ENCODE measurements at places on chromosomes 13 and 19. TPM values are rescaled to one million over a fixed set of nuclear protein-coding genes. Genes with fewer than 3 reads are reported as not detected.

Gene MCEMP1
- not detected for total RNA-seq

Gene MYH14
- total RNA-seq, result not detected

Gene FUT3
- total RNA-seq, result not detected

Gene HSPB6
- total RNA-seq, result not detected

Gene SLC10A2
- not detected for total RNA-seq

Gene ZNF541
- 0.30 TPM for total RNA-seq

Gene REXO1
- 60.4 TPM for total RNA-seq

Gene MEDAG
- not detected for total RNA-seq

Gene PPM1N
- total RNA-seq, result 6.1 TPM

Gene FFAR2
- total RNA-seq, result not detected

Gene HCN2
- total RNA-seq, result 1.0 TPM

Gene ADGRE1
- total RNA-seq, result 0.83 TPM

Gene KLHL1
- total RNA-seq, result not detected

Gene CRLF1
- not detected for total RNA-seq

Gene ZIM2
- not detected for total RNA-seq

Gene DOCK6
- 0.72 TPM for total RNA-seq

Gene RDH8
- total RNA-seq, result not detected

Gene IRGC
- total RNA-seq, result not detected

Gene LNX2
- 8.0 TPM for total RNA-seq

Gene CALR3
- not detected for total RNA-seq

Gene C13orf42
- not detected for total RNA-seq

Gene LILRB2
- 0.57 TPM for total RNA-seq

Gene PINLYP
- 11.7 TPM for total RNA-seq

Gene RELB
- 20.8 TPM for total RNA-seq

Gene ZNF223
- total RNA-seq, result 2.2 TPM

Gene DIRAS1
- total RNA-seq, result not detected

Gene PHLDB3
- 22.1 TPM for total RNA-seq

Gene LAIR2
- 0.62 TPM for total RNA-seq

Gene CGB5
- not detected for total RNA-seq

Gene PRX
- 2.3 TPM for total RNA-seq

Gene CD177
- not detected for total RNA-seq

Gene RNF17
- total RNA-seq, result not detected

Measured in activated naive CD8-positive, alpha-beta T cell treated with anti-CD3 and anti-CD28 coated beads, Interleukin-2, amount 10 ng/mL, durations not matched to agents 7 days and 5 days (primary cell).